ENCODE measurements at places on chromosomes 5 and 9. TPM values are rescaled to one million over a fixed set of nuclear protein-coding genes. Genes with fewer than 3 reads are reported as not detected.

OGN gene
- total RNA-seq, result not detected

IFNA2 gene
- total RNA-seq, result not detected

DNA sequence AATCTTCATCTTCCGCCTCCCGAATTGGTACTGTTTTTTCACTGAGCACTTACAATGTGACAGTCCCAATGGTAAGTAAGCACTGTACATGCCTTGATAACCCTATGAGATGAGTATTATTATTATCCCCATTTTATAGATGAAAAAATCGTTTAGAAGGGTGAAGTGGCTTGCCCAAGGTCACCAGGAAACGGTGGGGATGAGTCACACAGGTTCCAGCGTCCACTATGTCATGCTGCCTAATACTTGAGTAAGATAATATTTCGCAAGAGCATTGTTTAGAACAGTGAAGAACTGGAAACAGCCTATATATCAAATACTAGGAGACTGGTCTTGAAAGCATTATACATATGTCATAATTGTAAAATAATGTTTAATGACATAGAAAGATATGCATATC is 12.9 kb downstream of the HAND1 start:
- no peak overlapping the region for H3K4me3 ChIP-seq
- H3K27me3 ChIP-seq, result peaks cover 6% of the 10 kb centered on the region
- no peaks in the 10 kb centered on the region for H3K36me3 ChIP-seq
- peaks cover 5% of the 10 kb centered on the region for H3K4me1 ChIP-seq
- no peak overlapping the region for H3K27ac ChIP-seq

CTXN3 gene
- 5.4 TPM for total RNA-seq

ADAMTS2 gene
- total RNA-seq, result 1.5 TPM

- no peak overlapping the region for H3K4me3 ChIP-seq
- no peaks in the 10 kb centered on the region for H3K36me3 ChIP-seq
- no peak overlapping the region for H3K27ac ChIP-seq
- DNase-seq, result no peak
- no peaks in the 10 kb centered on the region for H3K4me1 ChIP-seq
Measured at GRCh38 chr9:73577848-73578247, 426.2 kb downstream of the ANXA1 start.

DNA sequence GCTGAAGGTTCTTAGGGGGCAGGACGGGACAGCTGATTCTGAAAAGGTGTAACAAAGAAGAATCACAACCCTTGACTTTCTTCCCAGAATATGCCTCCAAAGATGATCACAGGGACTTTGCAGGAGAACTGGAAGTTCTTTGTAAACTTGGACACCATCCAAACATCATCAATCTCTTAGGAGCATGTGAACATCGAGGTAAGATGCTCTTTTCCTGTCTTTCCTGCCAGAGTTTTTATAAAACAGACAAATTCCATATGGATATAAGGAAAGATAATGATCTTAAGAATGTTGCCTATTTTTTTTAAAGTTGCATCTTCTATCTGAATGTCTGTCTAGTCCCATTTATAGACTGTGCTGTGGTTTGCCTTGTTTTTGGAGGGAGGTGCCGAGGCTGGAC is 87.9 kb downstream of the EQTN start:
- DNase-seq, result no peak
- H3K27me3 ChIP-seq, result peaks cover 5% of the 10 kb centered on the region
- H3K27ac ChIP-seq, result no peak overlapping the region
- peaks cover 82% of the 10 kb centered on the region for H3K36me3 ChIP-seq
- no peak overlapping the region for H3K4me3 ChIP-seq

HSPB3 gene
- not detected for total RNA-seq

DNA sequence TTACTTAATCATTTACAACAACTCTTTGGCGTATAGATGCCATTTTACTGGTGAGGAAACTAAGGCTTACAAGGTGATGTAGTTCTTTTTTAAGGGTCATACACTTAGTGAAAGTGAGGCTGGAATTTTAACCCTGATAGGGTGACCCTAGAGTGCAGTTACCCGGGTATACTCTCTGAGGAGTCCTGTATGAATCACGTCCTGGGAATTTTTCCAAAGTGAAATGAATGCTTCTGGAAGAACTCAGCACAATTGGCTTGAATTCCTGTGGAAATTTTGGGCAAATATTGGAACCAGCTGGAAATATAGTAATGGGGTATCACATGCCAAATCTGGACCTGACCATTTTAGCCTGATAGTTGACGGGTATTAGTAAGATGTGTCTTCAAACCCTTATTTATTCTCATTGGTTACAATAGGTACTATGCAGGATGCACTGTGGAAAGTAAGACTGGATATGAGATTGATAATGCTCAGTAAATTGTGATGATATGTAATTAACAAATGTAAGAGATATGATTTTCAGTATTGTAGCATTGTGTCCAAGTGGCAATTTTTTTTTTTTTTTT is 14.8 kb downstream of the SUB1 start:
- no peak for DNase-seq
- no peak overlapping the region for H3K27ac ChIP-seq
- H3K36me3 ChIP-seq, result peaks cover 21% of the 10 kb centered on the region
- H3K4me3 ChIP-seq, result no peak overlapping the region
- H3K27me3 ChIP-seq, result no peaks in the 10 kb centered on the region

GRCh38 chr5:6830643-6831239 is 117.5 kb downstream of the TENT4A start:
- H3K4me3 ChIP-seq, result no peak overlapping the region
- no peaks in the 10 kb centered on the region for H3K36me3 ChIP-seq
- no peak overlapping the region for H3K27ac ChIP-seq
- H3K4me1 ChIP-seq, result no peaks in the 10 kb centered on the region
- no peaks in the 10 kb centered on the region for H3K27me3 ChIP-seq

GRCh38 chr5:14701556-14701955 is 37.0 kb downstream of the OTULIN start:
- H3K36me3 ChIP-seq, result peaks cover 34% of the 10 kb centered on the region
- peak overlapping the region; percentile 31 for H3K27ac ChIP-seq
- no peaks in the 10 kb centered on the region for H3K4me1 ChIP-seq
- peak overlapping the region; percentile 14 for H3K4me3 ChIP-seq
- peaks cover 7% of the 10 kb centered on the region for H3K27me3 ChIP-seq

Data from endothelial cell (in vitro differentiated cells).